ENCODE measurements at places on chromosomes 12 and 14.

DNA sequence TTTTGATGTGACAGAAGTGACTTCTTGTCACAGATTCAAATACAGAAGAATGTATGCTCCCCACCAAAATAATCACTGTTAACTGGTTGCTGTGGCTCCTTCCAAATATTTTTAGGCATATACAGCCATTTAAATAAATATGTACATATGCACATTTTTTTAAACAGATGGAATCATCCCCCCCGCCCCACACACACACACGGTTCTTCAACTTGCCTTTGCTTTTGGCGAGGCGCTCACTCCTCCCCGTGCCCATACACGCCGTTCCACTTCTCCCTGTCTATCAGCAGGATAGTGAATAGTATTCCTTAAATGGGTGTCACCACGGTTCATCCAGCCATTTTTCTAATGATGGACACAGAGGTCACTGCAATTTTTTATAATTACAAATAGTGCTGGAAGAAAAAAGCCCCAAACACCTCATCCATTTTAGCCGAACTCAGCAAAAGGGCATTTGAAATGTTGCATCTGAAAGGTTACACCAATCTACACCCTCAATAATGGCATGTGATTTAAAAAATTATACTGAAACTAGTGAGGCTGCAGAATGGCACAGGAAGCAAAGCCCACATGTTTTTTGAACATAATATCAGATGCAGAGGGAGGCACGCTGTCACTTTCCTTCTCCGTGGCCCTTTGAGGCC is 39.2 kb upstream of the MEG3 start:
- DNase-seq, result no peak

- no peak for DNase-seq
Measured at GRCh38 chr14:101457301-101457935, 103.9 kb upstream of the DIO3 start.

DNA sequence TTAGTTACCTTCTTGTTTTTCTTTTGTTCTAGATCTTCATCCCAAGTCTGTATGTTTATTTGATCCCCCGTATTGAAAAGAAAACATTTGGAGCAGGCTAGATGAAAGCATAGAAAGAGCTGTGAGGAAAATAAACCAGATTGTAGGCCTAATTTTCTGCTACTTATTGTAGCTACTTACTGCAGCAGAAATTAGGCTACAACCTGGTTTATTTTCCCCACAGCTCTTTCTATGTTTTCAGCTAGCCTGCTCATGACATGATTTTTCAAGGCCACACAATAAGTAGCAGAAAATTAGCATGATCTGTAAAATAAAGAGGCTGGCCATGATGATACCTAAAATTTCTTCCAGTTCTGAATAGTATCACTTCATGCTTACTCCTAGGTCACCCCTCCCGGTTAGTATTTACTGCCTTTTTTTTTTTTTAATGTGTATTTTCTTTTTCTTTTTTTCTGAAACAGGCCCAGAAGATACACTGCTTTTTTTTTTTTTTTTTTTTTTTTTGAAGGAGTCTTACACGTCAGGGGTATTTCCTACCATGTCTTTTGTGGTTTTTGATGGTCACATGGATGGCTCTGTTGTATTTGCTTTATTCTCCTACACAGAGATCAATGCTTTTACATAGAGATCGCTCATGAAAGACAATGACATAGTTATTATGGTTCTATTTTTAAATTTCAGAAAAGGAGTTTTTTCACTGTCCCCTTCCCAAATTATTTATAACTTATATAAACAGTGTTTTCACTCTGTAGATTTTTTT is 32.3 kb downstream of the BHLHE41 start:
- no peak for DNase-seq

- no peak for DNase-seq
Measured at GRCh38 chr14:93543766-93544165, 113.0 kb downstream of the UNC79 start.

DNA sequence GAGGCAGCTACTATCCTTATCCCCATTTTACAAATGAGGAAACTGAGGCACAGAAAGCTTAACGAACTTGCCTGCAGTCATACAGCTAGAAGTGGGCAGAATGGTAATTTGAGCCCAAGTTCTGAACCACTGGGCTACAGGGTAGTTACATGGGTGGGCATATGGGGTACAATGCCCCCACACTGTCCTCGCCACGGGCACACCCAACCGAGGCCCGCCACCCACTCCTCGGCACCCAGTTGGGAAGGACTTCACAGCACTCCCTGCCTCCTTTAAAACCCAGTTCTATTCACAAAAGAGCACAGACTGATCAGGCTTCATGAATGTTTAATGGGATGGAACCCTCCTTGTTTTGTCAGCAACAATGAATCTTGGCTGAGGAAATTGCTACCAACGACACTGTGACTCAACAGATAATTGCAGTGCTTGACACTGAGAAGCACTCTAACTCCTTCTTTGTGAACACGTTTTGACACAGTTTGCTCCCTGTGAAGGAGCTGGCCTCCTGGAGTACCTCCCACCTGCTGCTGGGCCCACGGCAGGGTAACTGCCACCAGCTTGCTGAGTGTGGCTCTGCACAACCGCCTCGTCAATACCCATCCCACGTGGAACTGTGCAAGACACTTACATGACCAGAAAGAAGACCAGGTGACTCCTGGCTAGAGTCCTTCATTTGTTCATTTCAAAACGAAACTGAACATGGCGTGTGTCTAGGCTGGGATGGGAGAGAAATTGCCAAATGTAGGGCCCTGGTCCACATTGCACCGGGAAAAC is 63.5 kb downstream of the CLMN start:
- no peak for DNase-seq

DNA sequence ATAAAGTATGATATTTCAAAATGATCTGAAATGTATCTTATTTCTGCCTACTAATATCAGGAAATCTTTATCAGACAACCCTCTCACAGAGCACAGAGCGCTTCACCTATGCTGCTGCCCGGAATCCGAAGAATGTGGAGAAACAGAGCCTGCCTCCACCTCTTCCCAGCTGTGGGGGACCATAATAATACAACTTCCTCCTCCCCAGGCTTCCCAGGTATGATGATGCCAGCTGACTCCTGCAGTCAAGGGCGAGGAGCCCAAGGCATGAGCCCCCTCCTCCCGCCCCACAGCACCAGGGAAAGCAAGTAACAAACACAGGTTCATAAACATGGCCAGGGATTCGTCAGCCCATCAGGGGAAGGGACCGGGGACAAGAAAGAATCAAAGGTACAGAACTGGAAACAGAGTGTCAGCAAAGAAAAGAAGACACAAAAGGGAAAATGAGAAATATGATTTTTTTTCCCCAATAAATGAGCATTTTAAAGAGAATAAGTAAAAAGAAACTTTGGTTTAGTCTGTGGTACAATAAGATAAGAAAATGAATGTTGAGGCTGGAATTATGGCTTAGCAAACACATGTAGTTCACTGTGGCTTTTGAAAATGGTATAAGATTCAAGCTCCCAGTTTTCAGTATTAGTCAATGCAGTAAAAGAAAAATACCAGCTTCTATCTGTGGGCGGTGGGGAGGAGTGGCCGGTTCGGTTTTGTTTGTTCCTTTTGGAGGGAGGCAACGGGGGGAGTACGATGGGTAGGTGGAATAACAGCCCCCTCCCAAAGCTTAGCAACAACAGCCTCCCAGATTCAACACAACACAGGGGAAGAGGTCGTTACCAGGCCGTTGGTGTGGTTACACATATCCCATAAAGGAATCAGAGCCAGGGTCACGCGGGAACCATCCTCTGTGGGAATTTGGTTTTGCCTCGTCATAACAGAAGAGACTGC is 68.3 kb downstream of the SETD3 start:
- DNase-seq, result no peak

DNA sequence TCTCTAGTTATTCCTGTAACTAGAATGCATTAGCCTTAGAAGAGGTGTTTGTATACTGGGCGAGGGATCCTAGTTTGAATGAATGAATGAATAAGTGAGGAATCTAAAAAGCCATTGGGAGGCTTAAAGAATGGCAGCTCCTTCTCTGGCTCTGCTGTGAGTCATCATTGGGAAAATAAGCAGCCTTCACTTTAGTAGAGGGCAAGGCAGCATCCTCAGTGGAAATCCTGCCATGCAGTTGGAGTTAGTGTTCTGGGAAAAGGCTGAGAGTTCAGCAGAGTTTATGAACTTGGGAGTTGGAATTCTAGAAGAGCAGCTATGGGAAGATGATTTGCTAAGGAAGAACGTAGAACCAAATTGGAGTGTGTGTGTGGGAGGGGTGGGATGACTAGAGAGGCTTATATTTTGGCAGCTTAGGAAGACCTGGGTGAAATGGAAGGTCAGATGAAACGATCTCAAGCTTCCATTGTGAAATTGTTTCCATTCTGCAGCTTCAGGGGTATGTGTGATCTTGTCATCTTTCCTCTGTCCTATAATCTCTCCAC is 120.8 kb downstream of the PTCSC3 start:
- DNase-seq, result no peak

DNA sequence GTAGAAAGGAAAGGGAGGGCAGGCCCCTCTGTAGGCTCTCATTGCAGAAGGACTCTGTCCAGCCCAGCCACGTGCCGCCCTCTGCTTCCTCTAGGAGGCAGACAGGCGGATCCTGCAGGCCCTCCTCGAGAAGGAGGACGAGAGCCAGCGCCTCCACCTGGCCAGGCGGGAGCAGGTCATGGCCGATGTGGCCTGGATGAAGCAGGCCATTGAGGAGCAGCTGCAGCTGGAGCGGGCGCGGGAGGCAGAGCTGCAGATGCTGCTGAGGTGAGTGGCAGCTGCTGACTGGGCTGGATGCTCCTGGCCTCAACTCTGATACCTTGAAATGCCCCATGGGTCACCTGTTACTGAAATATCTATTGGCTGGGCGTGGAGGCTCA is 10.9 kb downstream of the TCHP start:
- no peak for DNase-seq

DNA sequence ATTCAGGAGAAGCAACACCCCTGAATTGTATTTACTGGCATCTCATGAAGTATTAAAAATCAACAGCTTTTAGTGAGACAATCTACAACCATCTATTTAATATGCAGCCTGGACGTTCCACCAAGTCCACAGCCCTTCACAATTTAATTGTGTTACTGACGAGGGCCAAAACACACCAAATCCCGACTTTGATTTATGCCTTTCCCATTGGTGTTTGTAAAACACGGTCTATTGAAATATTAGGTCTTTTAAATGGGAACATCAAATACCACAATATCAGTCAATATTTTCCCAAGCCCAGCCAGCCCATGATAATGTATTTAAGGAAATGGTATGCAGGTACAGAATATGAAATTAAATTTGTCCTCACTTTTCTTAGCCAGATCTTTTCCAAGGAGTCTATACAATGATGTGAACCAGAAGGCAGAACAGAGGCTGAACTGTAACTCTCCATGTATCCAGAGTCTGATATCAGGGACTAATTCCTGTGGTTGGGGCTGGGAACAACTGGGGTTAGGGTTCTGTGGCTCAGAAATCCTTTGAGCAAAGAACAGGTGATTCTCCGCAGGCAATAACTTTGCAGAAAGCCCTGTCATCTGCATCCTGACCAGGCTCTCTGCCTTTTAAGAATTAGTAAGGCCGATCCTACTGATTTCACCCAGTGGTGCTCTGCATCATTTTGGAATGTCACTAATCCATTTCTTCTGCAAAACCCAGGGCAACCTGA is 179.3 kb upstream of the GZMB start:
- no peak for DNase-seq

GRCh38 chr12:106329231-106329982 is 26.9 kb downstream of the TCP11L2 start:
- no peak for DNase-seq

GRCh38 chr12:68012712-68013111 is 23.5 kb downstream of the IFNG-AS1 start:
- no peak for DNase-seq

GRCh38 chr14:69943084-69943780 is 64.0 kb downstream of the SMOC1 start:
- DNase-seq, result no peak

- no peak for DNase-seq
Measured at GRCh38 chr14:58697930-58698642, 60.3 kb downstream of the DACT1 start.

- no peak for DNase-seq
Measured at GRCh38 chr12:117034701-117035151, 64.5 kb downstream of the TESC start.

- no peak for DNase-seq
Measured at GRCh38 chr14:57889245-57889644, 23.4 kb upstream of the SLC35F4 start.

DNA sequence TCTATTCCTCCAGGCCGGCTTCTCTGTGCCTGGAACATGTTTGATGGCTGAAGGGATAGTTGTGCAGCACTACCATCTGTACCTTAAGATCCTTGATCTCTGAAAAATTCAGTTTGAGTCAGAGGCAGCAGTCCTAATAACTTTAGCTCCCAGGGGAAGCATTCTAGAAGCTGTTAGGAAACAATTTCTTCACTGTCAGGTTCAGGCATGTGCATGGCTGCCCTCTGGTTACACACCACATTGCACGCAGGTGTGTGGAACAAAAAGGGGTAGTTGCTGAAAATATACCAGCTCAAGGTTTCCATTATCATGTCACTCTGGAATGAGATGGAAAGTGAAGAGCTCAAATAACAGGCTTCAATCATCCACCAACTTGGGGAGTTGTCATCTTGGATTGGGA is 80.1 kb downstream of the CHST11 start:
- DNase-seq, result no peak

GRCh38 chr14:95314609-95315008 is 5.1 kb downstream of the CLMN start:
- DNase-seq, result no peak

GRCh38 chr14:75549169-75549568 is 26.9 kb downstream of the BATF start:
- no peak for DNase-seq

DNA sequence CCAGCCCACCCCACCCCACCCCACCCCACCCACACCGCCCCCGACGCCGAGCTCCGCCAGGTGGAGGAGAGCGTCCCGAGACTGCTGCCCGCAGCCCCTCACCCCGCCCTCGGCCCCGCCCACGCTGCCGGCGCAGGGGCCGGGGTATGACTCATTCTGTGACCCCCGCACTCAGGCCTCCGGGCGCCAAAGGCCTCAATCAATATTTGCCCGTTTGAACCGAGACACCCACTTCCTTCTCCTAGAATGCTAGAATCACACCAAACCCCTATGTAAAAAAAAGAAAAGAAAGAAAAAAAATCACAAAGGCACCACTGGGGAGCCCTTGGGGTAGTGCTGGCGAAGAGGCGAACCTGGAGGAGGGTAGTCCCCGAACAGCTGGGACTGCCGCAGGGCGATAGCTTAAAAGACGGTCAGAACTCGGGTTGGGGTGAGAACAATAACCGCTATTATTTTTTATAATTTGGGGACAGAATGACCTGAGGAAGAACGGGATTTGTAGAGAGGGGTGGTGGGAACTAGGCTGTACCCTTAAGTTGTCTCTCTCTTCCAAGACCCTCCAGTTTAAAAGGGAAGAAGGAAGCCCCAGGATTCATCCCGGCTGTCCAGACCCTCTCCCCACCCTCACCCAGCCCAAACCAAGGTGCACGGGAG is 894 bp downstream of the KRT8 start:
- peak; percentile 27 for DNase-seq

DNA sequence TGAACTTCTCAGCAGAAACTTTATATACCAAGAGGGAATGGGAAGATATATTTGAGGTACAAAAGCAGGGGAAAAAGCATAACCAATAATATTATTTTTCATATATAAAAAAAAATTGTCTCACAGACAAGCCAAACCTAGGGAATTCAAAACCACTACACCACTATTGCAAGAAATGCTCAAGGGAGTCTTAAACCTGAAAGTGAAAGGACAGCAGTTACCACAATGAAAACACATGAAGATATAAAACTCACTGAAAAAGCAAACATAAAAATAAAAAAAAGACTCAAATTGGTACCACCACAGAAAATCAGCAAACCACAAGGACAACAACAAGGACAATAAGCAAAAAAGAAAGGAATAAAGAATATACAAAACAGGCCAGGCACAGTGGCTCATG is 131.9 kb downstream of the CEP128 start:
- no peak for DNase-seq
